Left hindlimb (tissue), 1 donor: ENCODE measurements at places on chromosomes 1 and 21.

DNA sequence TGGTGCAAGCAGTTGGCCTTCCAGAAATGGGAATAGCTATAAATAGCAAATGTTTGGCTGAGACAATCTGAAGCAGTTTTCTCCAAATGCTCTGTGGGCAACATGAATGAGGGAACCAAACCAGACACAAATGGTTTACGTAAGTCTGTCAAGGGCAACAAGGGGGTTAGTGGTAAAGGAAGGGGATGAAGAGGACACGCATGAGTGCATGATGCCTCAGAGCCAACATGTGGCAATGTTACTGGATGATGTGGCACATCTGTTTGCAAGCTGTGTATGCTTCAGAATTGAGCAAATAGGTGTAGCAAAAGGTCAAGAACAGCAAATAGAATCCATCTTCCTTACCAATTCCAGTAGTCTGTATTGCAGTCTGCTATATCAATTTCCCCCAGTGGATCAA is 76.3 kb upstream of the LMO4 start:
- DNase-seq = no peak

GRCh38 chr1:29782846-29783507 is 546.7 kb downstream of the PTPRU start:
- DNase-seq = no peak

DNA sequence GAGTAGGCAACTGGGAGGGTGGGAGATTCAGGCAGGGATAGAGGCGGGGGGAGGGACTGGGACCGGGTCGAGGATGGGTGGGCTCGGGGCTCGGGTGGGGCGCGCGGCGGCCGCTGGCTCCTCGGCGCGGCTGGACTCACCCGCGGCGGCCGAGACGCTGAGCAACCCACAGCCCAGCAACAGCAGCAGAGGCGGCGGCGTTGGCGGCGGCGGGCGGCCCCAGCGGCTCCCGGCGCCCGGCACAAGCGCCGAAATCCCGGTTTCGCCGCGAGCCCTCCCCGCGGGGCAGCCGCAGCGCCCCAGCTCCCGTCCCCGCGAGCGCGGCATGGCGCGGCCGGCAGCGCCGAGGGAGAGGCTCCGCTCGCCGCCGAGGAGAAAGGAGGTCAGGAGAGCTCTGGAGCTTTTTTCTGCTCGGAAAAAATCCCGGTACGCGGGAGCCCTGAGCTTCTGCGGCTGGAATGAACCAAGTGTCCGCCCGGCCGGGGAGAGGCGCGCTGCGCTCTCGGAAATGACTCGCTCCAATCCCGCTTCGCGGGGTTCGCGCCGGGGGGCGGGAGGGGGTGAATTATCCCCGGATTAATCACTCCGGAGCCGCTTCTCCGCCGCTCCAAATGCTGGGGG is at the start of gene CSMD2:
Gene CSMD2 (minus strand): TSS at position 460 of the 621 bp plus-strand sequence. CDS start 133 bp downstream, at position 327.
- DNase-seq = peak; percentile 45

DNA sequence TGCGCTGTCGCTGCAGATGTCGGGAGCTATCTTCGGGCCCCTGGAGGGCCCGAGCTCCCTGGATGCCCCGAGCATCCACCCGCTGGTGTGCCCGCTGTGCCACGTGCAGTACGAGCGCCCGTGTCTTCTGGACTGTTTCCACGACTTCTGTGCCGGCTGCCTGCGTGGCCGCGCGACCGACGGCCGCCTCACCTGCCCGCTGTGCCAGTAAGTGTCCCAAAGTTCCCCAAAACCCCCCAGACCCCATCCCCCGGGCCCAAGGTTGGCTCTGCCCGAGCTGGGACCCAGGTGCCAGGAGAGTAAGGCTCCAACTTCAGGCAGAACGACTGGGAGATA is 569 bp downstream of the RNF207 start:
- DNase-seq = no peak

- DNase-seq = no peak
These were observed 100.8 kb upstream of the DNAH14 start for GRCh38 chr1:224828691-224829090.

GRCh38 chr21:46021398-46021797 is 39.8 kb downstream of the COL6A1 start:
- DNase-seq = peak; percentile 29

GRCh38 chr1:212975111-212975918 is 25.0 kb downstream of the VASH2 start:
- no peak for DNase-seq

- no peak for DNase-seq
These were observed 123.5 kb downstream of the CRB1 start for GRCh38 chr1:197391303-197392226.

GRCh38 chr1:151508833-151509232 is 2.4 kb upstream of the CGN start:
- no peak for DNase-seq

GRCh38 chr1:117534995-117535467 is 70.8 kb upstream of the TENT5C start:
- no peak for DNase-seq

DNA sequence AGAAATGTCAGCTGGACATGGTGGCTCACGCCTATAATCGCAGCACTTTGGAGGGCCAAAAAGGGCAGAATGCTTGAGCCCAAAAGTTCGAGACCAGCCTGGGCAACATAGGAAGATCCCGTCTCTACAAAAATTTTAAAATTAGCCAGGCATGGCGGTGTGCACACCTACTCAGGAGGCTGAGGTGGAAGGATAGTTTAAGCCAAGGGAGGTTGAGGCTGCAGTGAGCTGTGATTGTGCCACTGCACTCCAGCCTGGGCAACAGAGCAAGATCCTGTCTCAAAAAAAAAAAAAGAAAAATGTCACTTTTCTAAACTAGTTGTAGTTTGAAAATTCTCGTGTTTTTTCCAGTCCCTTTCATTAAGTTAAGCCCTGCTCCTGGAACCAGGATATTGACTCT is 9.1 kb downstream of the CLSTN1 start:
- no peak for DNase-seq

- DNase-seq = no peak
These were observed 9.1 kb upstream of the TMEM54 start for GRCh38 chr1:32910319-32910718.

- DNase-seq = no peak
These were observed 31.6 kb downstream of the ZC3H11B start for GRCh38 chr1:219581344-219581743.

GRCh38 chr21:42597487-42598158 is 55.8 kb upstream of the PDE9A start:
- DNase-seq = no peak

- DNase-seq = no peak
These were observed 29.9 kb downstream of the FAF1 start for GRCh38 chr1:50930193-50930592.

- DNase-seq = no peak
These were observed 10.3 kb downstream of the TTC34 start for GRCh38 chr1:2791027-2791760.

DNA sequence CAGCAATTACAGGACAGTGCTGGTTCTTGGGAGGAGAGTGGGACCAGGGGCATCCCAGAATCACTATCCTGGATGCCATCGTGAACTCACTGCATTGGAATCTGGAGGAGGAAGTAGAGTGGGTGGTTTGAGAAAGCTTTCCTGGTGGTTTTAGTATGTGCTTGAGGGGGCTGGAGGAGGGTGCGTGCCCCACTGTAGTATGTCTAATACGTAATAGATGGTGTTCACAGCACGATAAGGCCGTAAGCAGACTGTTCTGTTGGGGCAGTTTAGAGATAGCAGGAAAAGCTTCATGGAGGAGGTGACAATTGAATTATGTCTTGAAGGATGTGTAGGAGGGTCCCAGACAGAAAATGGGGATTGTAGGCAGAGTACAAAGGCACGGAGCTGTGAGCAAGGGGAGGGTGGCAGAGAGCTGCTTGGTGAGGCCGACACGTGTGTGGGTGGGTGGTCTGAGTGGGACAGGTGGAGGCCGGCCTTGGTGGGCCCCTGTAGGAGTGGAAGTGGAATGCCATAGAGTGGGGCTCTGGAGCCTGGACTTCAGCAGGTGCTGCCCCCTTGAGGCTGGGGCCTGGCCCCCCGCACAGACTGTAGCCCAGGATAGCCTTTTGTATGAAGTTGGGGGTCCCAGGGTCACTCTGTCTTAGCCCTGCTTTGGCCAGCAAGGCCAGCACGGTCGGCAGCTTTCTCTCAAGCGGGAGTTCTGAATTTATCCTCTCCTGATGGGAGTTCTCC is 37.0 kb downstream of the IL6R start:
- DNase-seq = no peak

DNA sequence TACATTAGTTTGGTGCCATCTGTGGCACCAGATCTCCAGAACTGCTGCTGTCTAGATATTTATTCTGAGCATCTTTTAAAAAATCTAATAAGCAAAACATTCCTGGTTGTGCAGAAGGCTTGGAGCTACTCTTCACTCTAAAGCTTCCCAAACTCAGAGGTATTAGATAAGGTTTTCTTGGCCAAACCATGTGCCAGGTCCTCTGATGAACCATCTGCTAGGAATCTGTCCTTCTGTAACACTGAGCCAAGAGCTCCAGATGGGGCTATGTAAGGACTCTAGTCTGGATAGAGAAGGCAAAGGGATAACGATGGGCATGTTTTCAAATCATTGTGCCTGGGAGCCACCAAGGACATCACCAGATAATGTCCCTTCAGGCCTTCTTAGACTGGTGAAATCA is 410.6 kb downstream of the NTNG1 start:
- no peak for DNase-seq

DNA sequence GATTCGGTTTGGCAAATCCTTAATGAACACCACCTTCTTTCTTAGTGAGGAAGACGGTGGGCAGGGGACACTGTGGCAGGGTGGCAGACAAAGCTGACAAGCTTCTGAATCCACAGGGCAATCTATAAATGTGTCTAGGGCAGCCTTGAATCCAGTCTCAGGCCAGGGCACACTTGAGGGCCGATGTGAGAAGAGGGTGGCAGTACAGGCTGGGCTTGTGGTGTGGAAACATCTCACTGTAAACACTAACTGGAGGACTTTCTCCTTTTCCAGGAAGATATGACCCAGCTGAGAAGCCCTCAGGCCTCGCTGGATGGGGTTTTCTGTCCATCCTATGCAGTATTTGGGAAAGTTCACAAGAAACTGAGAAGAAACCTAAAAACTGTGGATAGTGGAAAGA is 46.5 kb downstream of the PKP1 start:
- peak; percentile 4 for DNase-seq

DNA sequence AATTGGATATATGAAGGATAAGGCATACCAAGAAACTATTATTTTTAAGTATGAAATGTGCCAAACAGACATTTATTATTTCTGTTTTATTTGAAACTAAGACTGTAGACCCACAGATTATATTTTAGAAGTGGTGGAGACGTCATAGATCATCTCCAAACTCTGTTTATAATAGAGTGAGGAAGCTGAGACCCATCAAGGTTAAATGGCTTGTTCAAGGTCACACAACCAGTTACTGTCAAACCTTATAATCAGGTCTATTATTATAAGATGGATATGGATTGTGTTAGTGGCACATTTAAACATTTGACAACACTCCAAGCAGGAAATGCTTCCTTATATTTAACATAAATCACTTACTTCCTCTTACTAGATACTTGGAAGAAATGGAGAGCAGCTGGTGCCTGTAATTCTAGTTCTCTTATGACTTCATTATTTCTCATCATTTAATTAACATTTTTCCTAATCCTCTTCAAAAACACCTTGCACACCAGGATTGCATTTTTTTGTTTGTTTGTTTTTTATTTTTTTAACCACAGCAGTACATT is 117.0 kb downstream of the NEK7 start:
- no peak for DNase-seq

GRCh38 chr1:226476648-226477319 is 68.9 kb upstream of the PARP1 start:
- no peak for DNase-seq
